Hematopoietic multipotent progenitor cell treated with erythropoietin and hydrocortisone succinate and interleukin-3 and kit ligand, for 4 days (in vitro differentiated cells): ENCODE measurements at places on chromosomes 6 and 20.
A peak's percentile ranks its signal among the peaks of the same experiment; 100 is the strongest.

- no peak for DNase-seq
Observed at GRCh38 chr20:53362736-53363135, 230.9 kb downstream of the ZNF217 start.

- no peak for DNase-seq
Observed at GRCh38 chr6:53481323-53481722, 63.6 kb downstream of the GCLC start.

DNA sequence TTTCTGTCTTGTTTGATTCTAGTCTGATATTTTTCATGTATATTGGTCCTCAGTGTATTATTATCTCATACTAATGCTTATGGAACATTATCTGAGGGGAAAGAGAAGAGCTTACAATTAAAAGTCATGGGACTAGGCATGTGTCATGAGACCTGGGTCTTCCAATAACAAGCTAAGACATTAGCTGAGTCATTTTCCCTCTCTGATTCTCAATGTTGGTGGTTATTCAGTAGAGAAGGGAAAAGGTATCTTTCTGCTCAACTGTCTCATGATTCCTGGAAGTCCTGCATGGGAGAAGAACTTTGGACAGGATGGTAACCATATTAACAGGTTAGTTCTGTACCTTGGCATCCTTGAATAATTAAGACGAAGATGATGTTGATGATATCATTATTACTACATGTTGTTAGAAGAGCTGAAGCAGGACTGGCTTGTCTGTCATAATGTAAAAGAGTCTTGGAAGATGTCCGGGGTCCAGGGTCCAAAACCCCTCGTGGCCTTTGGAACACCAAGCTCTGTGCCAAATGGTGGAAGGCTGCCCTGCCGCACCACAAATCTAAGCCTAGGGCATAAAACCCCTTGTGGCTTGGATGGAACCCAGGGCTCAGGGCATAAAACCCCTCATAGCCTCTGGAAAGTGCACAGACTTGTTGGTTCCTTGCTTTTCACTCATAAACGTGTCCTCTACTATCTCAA, 19.1 kb downstream of the TRIM38 start:
- DNase-seq = no peak

DNA sequence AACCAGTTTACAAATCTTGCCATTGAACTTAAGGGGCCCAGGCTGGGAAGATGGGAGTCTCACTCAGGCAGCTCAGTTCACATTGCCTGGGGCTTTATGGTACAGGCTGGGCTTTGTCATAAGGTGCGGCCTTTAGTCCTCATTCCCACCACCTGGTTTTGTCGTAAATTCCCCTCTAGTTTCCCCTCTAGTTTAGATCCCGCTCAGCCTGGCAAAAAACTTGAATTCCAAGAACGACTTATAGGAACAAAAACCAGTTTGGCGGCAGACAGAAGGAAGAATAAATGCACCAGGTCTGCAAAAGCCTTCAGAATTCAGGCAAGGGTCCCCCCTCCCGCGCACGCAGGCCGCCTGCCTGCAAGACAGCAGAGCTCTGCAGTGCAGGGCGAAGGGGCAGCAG, 4.1 kb downstream of the BMP7 start:
- DNase-seq = no peak

GRCh38 chr6:16564436-16564835, 196.8 kb downstream of the ATXN1 start:
- no peak for DNase-seq

- DNase-seq = peak; percentile 6
Observed at GRCh38 chr6:166515072-166515810, 71.2 kb downstream of the RAMACL start.

DNA sequence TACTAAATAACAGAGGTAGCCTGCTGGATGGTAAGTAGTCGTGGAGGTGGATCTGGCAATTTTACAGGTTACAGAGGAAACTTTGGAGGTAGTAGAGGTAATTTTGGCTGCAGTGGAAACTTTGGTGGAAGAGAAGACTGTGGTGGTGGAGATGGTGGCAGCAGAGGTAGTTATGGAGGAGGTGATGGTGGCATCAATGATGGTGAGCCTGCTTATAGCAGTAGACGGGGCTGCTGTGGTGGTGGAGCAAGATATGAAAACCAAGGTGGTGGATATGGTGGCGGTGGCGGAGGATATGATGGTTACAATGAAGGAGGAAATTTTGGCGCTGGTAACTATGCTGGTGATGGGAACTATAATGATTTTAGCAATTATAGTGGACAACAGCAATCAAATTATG, 15.3 kb downstream of the RAB5IF start:
- DNase-seq = no peak

GRCh38 chr20:41738604-41739206, 120.5 kb upstream of the CHD6 start:
- peak; percentile 76 for DNase-seq

DNA sequence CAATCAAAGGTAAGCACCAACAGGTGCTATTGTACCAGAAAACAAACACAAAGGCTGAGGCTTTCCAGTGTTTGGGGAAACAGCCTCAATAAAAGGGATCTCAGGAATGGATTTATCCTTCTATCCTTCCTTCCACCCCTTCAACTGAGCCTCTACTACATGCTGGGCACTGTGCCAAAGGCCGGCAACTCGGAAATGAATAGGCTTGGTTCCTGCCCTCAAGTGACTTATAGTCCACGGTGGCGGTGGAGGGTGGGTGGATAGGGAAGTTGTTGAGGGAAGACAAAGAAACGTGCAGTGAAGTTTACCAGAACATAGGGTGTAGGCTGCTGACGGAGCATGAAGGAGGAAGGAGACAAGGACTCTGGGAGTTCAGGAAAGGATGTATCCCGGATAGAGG, 73.4 kb upstream of the TAB2 start:
- DNase-seq = no peak

DNA sequence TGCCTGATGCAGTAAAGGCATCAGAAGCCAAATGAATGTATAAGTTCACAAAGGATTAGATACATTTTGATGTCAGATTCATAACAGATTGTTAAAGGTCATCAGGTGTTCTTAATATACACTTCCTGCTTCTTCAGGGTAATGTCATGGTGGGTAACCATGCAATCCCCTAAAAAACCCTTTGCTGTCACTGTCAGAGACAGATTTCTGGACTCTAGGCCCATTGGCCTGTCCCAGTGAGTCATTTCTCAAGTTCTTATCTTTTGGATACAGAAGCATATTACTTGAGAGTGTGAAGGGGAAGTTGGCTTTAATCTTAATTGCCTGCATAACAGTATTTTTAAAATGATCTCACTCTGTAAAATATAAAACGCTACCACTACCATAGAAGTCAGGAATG, 895.6 kb upstream of the MAP3K7 start:
- peak; percentile 94 for DNase-seq

- DNase-seq = no peak
Observed at GRCh38 chr6:126540161-126540560, 200.2 kb downstream of the CENPW start.

DNA sequence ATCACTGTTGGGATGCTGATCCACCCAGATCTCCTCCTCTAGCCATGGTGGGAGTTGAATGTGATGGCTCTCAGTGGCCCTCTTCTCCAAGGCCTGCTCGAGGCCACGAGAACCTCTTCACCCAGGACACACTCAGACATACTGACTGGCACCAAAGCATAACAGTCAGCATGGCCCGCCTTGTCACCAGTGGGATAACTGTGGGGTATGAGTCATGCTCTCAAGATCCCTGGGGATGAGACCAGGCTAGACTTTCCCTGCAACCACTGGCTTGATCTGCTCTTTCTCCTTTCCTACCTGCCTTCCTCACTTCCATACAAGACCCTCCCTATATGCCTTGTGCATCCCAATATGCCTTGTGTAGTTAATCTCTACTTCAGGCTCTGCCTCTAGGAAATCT, 66.8 kb downstream of the RIN2 start:
- no peak for DNase-seq

GRCh38 chr6:155045561-155046404, 50.7 kb downstream of the TIAM2 start:
- DNase-seq = peak; percentile 13

- DNase-seq = no peak
Observed at GRCh38 chr6:79694156-79694555, 63.0 kb downstream of the SH3BGRL2 start.

DNA sequence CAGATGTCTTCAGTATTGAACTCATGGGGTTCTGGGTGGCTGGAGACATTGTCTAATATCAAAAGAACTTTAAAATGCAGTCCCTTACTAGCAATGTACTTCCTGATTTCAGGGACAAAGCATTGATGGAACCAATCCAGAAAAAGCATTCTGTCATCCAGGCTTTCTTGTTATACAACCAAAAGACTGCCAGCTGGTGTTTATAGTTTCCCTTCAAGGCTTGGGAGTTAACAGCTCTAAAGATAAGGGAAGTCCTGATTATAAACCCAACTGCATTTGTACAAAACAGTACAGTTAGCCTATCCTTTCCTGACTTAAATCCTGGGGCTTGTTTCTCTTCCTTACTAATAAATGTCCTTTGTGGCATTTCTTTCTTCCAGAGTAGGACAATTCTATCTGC, 160.0 kb downstream of the COL21A1 start:
- no peak for DNase-seq

GRCh38 chr20:63664861-63665594, 6.9 kb downstream of the RTEL1 start:
- DNase-seq = no peak

DNA sequence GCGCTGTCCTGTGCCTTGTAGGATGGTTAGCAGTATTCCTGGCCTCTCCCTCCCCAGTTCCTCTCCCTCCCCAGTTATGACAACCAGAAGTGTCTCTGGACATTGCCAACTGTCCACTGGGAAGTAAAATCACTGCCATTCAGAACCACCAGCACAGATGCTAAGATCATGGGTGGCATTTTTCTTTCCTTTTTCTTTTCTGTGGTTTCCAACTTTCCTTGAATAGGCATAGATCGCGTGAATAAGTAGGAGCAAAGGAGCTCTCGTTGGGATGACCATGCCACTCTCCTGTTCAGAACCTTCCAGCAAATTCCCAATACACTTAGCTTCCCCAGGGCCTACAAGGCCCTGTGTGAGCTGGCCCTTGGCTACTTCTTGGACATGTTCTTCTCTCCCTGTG, 59.0 kb downstream of the EYA2 start:
- no peak for DNase-seq

DNA sequence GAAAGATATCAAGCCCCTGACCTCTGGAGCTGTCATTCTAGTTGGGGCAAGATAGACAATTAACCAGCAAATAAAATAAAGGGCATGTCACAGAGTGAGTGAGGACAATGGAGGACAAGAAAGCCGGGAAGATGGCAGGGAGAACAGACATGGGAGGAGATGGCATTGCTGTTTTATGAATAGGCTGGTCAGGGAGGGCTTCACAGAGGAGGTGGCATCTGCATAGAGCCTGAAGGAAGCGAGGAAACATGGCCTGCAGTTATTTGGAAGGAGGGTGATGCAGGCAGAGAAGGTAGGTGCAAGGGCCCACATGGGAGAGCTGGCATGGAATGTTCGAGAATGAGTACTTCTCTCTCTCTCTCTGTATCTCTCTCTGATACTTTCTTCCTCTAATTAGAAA, 63.7 kb downstream of the EFCAB8 start:
- DNase-seq = no peak

DNA sequence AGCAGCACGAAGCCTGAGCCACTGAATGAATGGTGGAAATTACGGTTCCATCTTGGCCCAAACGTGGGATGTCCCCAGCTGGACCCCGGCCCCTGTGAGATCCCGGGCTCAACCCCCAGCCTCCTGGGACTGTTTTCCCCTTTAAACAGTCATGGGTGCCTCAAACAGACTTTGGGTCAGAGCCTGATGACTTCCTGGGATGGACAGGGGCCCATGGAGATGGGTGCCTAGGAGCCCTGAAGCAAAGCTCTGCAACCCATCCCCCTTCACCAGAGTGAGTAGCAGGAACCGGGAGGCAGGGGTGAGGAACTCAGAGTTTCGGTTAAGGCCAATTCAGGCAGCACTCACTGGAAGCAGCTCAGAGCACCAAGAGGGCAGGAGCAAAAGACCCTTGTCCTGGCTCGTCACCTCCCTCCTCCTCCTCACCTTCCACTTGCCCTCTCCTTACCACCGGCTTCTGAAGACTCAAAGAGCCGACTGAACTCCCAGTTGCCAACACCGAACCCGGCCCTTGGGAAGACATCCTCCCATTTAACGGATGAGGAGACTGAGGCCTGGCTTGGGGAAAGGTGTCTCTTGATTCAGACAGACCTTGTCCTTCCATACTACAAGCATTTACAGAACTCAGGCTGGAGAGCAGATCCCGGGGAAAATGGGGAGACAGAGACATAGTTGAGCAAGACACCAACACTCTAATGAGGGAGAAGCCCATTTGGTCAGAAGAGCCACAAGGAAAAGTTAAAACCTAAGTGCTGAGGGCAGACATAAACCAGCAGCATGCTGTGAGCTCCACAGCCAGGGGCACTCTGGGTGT, 14.9 kb upstream of the TLDC2 start:
- DNase-seq = no peak

- no peak for DNase-seq
Observed at GRCh38 chr6:128574402-128574801, 54.0 kb upstream of the PTPRK start.

GRCh38 chr6:4682431-4683097, 93.6 kb upstream of the CDYL start:
- no peak for DNase-seq

DNA sequence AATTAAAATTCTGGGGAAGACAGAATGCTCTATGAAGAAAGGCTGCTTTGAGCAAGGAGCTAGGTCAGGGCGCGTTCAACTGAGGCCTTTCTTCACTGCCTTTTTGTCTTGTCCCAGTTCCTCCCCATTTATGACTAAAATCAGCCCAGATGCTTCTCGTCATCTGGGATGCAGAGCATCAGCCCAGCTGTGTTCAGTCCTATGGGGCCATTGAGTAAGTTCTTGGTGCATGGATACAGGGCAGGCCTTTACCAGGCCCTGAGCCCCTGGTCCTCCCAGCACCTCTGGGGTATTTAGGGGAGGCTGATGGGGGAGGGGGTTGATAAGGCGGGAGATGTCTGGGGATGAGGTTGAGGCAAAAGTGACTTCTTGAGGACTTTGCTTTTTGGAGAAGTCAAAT, 55.7 kb downstream of the PTPN1 start:
- no peak for DNase-seq

- peak; percentile 48 for DNase-seq
Observed at GRCh38 chr20:23200914-23201313, 114.8 kb upstream of the CD93 start.

- no peak for DNase-seq
Observed at GRCh38 chr6:130849594-130849993, 22.4 kb downstream of the SMLR1 start.

DNA sequence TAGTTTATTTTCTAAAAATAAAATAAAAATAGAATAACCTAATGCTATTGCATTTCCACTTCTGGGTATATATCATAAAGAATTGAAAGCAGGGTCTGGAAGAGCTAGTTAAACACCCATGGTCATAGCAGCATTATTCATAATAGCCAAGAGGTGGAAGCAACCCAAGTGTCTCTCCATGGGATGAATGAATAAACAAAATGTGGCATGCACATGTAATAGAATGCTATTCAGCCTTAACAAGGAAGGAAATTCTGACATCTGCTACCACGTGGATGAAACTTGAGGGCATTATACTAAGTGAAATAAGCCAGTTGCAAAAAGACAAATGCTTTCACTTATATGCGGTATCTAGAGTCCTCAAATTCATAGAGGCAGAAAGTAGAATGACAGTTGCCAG, 130.8 kb downstream of the TIAM2 start:
- DNase-seq = no peak
